ENCODE measurements at places on chromosomes 1 and 21.

DNA sequence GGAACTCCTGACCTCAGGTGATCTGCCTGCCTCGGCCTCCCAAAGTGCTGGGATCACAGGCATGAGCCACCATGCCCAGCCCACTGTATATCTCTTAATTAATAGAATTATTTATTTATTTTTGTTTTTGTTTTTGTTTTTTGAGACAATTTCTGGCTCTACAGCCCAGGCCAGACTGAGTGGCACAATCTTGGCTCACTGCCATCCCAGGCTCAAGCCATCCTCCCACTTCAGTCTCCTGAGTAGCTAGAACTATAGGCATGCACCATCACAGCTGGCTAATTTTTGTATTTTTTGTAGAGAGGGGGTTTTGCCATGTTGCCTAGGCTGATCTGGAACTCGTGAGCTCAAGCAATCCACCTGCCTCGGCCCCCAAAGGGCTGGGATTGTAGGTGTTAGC, 15.7 kb upstream of the WDTC1 start:
- no peak for DNase-seq

DNA sequence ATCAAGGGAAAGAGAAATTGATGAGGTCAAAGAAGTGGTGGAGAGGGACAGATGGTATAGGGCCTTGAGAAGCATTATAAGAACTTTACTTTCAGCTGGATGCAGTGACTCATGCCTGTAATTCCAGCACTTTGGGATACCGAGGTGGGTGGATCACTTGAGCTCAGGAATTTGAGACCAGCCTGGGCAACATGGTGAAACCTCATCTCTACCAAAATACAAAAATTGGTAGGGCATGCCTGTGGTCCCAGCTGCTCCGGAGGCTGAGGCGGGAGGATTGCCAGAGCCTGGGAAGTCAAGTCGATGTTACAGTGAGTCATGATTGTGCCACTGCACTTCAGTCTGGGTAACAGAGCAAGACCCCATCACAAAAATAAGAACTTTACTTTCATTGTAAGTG, 5.7 kb downstream of the TMEM50A start:
- no peak for DNase-seq

DNA sequence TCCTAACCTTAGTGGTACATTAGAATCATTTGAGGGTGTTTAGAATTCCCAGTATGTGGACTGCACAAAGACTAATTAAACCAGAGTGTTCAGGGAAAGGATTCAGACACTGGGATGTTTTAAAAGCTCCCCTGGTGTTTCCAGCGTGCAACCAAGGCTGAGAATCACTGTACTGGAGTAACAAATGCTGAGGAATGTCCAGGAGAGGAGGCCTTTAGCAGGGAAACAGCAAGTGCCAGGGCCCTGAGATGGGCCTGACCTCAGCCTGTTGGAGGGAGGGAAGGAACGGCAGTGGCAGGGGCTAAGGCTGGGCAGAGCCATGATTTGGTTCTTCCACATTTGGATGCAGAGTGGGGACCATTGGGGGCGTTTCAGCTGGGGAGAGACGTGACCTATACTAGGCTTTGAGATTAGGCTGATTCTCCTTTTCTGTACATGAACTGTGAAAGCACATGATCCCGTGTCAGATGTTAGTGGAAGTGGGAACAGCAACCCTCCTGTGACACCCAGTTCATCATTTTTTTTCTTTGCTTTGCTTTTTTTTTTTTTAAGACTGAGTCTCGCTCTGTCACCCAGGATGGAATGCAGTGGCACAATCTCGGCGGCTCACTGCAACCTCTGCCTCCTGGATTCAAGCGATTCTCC, 49.3 kb downstream of the KANK4 start:
- DNase-seq, result no peak

DNA sequence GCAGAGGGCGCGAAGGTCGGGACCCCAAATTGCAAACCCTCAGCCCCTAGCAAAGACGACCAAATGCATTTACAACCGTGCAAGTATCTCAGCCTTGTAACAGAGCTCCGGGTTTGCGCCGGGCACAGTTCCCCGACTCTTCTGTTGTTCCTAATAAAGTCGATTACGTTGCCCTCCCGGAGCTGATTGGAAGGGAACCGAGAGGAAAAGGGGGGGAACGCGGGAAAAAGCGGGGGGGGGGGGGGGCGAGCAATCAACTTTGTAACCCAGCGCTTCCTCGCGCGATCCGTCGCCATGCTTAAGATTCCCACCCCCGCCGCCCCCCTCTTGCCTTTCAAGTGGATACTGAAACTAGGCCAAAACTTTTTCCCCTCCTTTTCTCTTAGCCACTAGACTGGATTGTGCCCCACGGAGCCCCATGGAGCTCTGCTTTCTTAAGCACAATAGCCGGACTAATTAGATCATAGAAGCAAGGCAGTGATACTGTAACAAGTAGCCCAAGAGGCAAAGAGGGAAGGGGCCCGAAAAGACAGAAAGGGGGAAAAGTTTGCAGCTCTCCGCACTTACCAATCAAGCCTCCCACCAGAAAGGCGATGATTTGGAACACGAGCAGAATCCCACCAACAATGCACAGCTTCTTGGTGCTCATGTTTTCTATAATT, 565 bp downstream of the WLS start:
- DNase-seq, result no peak
